Daoy (cell line): ENCODE measurements at places on chromosomes 7 and 10.

- peak; percentile 17 for DNase-seq
These were observed 146.0 kb upstream of the GNAI1 start for GRCh38 chr7:79988653-79989052.

DNA sequence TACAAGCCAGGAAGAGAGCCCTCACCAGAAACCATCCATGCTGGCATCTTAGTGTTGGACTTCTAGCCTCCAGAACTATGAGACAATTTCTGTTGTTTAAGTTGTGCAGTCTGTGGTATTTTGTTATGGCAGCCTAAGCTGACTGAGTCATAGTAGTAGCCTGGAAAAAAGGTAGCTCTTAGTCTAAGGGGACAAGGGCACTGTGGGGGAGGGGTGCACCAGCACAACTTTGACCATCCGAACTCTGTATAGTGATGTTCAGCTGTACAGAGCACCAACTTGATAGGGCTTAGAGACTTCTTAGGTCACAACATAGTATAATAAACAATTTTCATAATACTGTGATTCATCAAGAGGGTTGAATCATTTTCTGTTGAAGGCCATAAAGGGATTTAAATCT is 14.3 kb downstream of the EIF4EBP2 start:
- peak; percentile 21 for DNase-seq

GRCh38 chr10:100009283-100009792 is 409 bp downstream of the DNMBP start:
- DNase-seq: no peak

GRCh38 chr10:79336739-79337138 is 10.5 kb upstream of the PPIF start:
- DNase-seq: no peak

DNA sequence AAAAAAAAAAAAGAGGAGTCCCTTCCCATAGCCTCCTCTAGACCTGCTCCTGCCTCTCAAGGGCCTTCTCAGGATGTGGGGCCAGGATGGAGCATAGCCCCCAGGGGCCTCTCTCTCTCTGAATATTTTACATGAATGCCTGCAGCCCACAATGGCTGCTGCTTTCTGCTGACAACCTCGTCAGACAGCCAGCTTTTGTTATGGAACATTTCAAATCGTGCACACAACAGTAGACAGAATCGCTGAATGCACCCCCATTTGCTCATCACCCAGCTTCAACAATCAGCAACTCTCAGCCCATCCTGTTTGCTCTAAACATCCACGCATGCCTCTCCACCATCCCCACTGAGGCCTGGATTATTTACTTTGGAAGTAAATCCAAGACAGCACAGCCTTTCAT is 5.4 kb downstream of the PLAC9 start:
- no peak for DNase-seq

DNA sequence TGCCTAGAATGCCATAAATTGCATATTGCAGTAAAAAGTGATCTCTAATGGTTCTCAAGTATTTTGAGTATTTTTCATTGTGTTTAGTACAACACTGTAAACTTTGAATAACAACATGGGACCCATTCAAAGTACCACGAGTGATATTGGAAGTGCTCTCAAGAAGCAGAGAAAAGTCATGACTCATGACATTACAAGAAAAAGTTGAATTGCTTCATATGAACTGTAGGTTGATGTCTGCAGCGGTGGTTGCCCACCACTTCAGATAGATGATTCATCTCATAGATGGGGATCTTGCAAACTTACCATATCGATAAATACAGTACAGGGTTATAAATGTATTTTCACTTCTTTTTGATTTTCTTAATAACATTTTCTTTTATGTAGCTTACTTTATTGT is 33.9 kb downstream of the ENTPD1 start:
- DNase-seq: no peak

- DNase-seq: no peak
These were observed 27.1 kb downstream of the LRRC20 start for GRCh38 chr10:70355051-70356021.

DNA sequence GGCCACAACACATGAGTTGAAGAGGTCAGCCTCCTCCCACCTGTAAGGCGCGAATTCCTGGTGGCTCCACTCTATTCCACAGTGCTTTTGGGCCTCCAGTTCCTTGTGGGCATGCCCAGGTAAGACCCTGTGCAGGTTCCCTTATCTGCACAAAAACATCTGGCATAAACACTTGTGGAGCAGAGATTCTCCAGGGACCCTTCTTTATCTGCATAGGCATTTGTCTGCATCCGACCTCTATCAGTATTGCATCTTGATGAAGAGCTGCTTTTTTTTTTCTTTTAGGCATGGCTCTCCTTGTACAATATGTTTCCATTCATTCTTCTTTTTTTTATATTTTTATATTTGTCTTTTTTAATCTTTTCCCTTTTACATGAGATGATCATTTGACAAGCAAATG is 58.4 kb downstream of the ANKMY2 start:
- DNase-seq: no peak

DNA sequence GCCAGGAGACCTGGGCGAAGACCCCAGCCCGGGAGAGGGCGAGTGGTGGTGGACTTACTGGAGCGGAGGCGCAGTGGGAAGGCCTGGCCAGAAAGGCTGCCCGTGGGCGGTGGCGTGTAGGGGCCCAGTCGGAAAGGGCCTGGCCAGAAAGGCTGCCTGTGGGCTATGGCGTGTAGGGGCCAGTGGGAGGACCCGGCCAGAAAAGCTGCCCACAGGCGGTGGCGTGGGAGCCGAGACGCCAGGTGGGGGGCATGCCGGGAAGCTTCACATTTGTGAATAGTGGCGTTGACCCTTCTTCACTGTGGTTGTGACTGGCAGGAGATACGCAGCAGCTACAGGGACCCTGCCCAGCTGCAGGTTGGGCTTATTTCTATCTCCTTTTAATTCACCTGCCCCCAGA is 72.9 kb downstream of the DYNC2I1 start:
- no peak for DNase-seq

- DNase-seq: peak; percentile 96
These were observed 1.6 kb downstream of the HOXA3 start for GRCh38 chr7:27150568-27151340.

DNA sequence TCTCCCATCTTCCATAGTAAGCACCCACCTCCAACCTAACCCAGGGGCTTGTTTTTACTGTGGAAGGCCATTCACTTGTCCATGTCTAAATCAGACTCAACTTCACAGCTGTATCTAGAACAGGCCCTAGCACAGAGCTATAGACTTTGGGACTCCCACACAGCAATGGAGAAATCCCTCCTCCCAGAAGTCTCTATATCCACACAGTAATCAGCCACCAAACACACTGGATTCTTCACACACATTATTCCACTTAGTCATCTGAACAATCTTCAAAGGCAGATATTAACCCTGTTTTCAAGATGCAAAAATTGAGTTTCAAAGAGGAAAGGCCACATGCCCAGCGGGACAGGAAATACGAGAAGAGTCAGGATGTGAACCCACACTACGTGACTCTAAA is 81.8 kb downstream of the MALSU1 start:
- no peak for DNase-seq

DNA sequence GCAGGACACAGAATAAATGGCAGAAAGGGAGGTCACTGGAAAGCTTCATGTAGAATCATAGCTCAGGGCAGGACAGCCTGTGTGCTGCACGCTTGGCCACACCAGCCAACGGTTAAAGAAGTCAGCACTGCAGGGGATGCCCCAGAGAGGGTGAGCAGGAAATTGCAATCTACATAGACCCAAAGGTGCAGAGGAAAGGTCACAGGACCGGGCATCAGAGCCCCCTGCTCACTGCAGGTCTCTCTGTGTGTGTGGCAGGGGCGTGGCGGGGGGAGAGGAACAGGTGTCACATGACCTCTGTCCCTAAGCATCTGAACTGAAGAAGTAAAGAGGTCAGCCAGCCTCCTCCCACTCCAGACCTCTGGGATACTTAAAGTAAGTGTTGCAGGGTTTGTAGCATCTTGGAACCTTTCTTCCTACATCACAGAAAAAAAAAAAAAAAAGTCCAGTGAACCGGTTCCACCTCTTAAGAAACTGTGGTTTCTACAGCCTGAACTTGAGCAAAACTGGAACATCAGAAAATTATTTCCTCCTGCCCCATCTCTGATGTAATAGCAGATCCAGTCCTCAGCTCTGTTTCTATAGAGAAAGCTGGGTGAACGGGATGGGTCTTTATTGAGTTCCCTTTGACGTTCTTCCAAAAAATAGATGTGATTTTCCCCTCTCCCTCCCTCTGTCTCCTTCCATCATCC is 64.3 kb downstream of the RGS10 start:
- DNase-seq: no peak

DNA sequence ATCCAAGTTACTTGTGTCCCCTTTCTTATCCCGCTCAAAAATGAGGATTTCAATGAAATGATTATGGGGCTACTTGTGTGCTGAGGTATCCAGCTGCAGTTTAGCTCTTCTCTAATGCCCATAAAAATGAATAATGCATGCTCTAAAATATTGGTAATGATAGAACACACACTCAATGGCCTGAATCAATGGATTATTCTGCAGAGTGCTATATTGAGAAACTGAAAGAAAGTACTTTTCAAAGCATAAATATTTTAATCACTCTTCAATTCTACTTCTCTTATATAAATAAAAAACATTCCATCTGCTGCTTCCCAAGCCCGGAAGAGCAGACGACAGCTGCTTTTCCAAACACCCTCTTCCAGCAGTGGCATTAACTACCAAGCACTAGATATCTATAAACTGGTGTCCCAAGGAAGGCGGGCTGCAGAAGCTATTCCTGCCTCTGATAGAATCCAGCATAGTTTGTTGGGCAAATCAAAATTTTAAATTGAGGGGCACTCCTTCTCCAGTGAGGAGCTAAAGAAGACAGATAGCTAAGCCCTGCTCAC is 284.9 kb upstream of the AOAH start:
- no peak for DNase-seq

DNA sequence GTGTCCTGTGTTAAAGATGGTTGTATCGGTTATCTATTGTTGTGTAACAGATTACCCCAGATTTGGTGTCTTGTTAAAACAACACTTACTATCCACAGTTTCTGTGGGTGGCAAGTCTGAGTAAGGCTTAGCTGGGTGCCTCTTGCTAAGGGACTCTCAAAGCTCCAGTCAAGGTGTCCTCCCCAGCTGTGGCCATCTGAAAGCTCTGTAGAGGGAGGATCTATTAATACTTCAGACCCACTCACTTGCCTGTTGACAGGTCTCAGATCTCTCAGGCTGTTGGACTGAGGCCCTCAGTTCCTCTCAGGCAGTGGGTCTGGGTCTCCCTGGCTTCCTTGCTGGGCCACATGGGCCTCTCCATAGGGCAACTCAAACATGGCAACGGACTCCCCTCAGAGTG is 19.6 kb downstream of the ARID5B start:
- no peak for DNase-seq

DNA sequence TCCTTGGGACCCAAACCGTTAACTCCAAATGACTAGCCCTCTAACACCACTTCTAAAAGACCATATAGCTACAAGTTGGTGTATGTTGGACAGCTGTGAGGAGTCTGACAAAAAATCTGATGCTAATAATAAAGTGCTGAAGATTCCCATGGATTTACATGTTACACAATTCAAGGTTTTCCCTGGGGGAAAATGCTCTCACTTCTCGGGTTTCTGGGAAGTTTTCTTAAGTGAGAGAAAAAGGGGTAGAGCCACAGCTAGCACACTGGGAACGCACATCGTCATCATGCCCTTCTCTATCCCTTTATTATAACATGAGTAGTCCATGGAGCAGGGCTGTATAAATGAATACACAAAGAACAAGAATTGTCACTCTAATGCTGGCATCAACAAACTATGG is 162.1 kb downstream of the CHCHD3 start:
- DNase-seq: no peak

GRCh38 chr7:9097565-9098060 is 664.2 kb downstream of the NXPH1 start:
- no peak for DNase-seq

- DNase-seq: no peak
These were observed 67.4 kb downstream of the TYW1B start for GRCh38 chr7:72760602-72761001.

DNA sequence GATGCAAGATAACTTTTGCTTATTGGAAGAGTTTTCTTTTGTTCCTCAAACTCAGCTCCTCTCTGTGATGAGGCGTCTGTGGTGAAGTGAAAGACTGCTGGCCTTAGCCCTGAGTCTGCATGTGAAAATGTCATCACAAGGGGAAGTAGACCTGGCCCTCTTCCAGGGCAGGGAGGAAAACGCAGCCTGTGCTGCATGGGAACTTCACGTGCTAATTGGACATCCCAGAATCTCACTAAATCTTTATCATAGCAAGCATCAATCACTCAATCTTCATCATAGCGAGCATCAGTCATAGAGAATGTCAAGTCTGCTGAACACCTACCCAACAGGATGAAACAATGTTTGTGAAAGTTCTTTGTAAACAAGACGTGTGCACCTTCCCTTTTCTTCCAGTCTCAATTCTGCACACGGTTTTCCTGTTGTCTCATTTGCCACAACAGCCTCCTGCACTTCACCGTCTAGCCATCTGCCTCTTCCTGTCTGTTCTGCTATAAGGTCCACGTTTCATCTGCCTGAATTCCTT is 314.6 kb downstream of the FRMD4A start:
- peak; percentile 43 for DNase-seq

DNA sequence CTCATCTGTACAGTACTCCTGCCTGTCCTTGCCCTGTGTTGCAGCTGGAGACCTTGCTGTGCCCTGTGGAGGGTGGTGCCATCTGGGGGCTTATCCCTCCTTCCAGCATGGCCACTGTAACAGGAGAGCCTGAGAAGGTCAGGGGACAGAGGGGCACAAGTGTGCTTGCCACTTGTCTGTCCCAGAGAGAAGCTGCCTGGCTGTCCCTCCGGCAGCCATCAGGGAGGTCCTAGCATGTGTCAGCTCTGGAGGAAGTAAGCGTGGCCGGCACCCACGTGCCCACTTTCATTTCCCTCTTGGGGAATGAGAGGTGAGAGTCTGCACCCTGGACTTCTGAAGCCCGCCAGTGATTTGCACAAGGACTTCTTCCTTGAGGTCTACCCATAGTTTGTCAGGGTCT is 97.0 kb upstream of the PPIF start:
- no peak for DNase-seq

- peak; percentile 33 for DNase-seq
These were observed 39.9 kb downstream of the ABCB4 start for GRCh38 chr7:87435546-87435945.

GRCh38 chr10:62637249-62638061 is 167.1 kb upstream of the ADO start:
- DNase-seq: peak; percentile 37

GRCh38 chr10:78404296-78404695 is 370.6 kb downstream of the RPS24 start:
- no peak for DNase-seq

DNA sequence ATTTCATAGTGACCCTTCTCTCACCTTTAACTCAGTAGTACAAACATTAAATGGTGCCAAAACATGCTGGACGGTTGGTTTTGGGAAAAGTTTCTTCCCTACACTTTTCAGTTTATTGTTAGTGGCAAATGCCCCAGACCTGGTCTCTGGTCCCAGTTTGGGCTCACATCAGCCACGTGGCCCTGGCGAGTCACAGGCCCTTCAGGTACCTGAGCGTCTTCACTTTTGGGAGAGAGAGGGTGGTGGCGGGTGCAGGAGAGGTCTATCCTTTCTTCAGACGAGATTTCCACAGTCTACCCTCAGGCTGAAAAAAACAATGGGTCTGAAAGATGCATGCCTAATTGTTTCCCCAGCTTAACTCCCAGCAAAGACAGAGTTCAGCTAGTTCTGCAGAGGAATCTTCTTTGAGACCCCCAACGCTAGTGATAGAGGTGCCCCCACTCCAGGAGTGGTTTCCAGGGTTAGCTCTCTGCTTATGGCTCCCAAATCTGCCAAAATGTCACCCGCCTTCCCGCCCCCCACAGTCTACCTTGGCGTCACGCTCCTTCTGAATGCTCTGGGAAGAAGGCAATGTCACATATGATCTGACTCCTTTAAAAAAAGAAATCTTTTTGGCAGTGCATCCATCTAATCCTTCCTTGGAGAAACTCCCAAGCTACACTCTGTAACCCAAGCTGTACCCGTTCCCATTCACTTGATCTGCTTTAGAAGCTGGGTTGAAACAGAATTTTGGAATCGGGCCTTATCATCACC is 384.8 kb upstream of the FOXK1 start:
- no peak for DNase-seq
